AML-193 (cell line): ENCODE measurements at places on chromosomes 11 and 22.

GRCh38 chr11:41895081-41895480 is 435.6 kb upstream of the LRRC4C start:
- DNase-seq = no peak

GRCh38 chr11:31450841-31451240 is 58.6 kb downstream of the IMMP1L start:
- no peak for DNase-seq

DNA sequence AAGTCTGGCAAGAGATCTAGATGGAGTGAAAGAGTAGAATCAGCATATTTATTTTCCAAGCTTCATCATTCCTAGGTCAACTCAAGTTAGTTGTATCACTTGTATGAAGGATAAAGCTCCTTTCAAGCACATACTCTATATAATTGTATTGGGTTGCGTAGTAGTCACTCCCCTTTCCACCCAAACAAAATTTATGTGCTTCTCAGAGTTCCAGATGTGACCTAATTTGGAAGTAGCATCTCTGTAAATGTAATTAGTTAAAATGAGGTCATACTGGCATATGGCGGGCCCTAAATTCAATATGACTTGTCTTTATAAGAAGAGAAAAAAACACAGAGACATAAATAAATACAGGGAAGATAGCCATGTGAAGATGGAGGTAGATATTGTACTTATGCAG is 226.8 kb upstream of the CHORDC1 start:
- no peak for DNase-seq

DNA sequence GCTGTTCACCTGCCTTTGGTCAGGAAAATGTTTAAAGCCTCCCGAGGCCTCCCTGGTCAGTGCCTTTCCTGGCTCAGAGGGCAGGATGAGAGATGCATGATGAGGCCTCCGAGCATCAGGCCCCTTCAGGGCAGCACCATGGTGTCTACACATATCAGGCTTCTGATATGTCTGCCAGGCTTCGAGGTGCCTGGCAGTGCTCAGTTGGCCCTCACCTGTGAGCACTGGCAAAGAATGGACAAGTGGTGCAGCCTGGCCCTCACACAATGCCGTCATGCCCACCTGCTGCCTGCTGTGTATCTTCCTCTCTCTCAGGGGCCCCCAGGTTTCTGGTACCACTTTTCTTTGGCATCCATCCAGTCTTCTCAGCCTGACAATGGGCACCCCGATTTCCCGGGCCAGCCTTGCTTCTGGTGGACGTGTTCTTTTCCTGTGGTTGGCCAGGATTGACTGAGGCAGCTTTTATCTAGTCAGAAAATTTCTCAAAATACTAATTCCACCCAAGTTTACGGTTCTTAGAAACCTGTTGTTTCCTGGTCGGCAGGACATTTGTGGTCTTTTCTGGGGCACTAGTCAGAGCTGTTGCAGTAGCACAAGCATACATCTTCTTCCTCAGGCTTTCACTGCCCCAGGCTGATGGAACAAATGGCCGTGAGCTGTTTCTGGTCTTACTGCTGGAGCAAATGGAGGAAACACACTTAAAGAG is 76.8 kb upstream of the SUSD2 start:
- DNase-seq = no peak

GRCh38 chr11:66976028-66976467 is 944 bp downstream of the C11orf86 start:
- DNase-seq = no peak

GRCh38 chr11:60252213-60253108 is 9.5 kb upstream of the MS4A4E start:
- DNase-seq = no peak

GRCh38 chr11:30433831-30434230 is 110.9 kb downstream of the ARL14EP start:
- DNase-seq = no peak

GRCh38 chr11:81135570-81135969 is 1598.1 kb downstream of the FAM181B start:
- no peak for DNase-seq

GRCh38 chr22:16955081-16955480 is 52.9 kb downstream of the GAB4 start:
- no peak for DNase-seq

DNA sequence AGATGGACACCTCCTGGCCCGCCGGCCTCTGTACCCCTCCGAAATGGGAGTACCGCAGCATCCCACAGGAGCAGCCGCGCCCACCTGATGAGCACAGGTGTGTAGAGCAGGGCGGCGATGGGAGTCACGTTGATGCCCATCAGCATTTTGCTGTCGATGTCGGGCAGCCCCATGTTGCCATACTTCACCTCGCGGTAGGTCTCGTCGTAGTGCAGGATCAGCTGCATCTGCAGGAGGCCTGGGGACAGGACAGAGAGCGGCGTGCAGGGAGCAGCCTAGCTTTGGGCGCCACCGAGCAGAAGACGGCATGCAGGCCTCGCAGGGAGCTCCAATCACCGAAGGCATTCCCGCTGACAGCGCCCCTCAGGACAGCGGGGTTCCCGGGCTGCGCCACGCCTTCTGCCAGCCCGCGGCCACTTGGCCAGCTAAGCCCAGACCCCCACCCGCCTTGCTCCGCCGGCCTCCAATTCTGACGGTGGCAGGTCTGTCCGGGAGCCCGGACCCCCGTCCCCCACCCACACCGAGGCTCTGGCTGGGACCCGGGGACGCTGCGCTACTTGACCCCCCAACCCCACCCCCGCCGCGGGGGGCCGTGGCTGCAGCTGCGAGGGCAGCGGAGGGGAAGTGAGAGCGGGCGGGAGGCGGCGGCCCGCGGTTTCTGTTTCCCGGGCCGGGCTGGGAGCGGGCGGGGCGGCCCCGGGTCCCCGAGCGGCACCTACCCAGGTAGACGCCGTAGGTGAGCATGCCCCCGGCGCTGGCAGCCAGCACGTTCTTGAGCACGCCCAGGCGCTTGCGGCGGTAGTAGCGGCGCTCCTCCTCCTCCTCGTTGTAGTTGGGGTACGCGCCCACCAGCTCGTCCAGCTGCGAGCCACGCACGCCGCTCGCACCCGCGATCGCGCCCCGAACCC is 705 bp downstream of the UNC93B1 start:
- no peak for DNase-seq

- DNase-seq = no peak
Observed at GRCh38 chr11:47288066-47288465, 18.1 kb downstream of the MADD start.

DNA sequence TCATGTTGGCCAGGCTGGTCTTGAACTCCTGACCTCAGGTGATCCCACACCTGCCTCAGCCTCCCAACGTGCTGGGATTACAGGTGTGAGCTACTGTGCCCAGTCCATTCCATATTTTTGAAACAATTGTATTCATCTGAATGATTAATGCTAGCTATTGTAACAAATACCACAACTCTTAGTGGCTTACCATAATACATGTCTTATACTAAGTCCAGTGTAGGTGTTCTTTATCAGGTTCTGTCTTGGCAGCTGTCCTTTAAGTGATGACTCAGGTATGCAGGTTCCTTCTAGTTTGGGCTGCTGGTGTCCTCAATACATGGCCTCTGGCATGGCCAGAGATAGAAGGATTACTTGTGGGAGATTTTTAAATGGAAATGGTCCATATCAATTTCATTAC is 39.0 kb downstream of the UVRAG start:
- no peak for DNase-seq

DNA sequence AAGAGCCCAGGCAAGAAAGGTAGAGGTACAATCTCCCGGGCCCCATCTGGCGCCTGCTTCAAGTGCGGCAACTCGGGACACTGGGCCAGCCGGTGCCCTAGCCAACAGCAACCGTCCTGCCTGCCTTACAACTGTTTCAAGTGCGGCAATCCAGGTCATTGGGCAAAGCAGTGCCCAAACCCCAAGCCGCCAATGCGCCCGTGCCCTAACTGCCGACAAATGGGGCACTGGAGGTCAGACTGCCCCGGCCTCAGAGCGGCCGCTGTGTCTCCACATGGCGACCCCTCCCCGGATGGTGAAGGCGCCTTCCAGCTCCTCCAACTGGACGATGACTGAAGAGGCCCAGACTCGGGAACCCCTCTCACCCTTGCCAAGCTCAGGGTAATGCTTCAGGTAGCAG is 11.4 kb upstream of the OR56A3 start:
- DNase-seq = no peak

- DNase-seq = no peak
Observed at GRCh38 chr11:69926376-69927050, 107.3 kb upstream of the FGF3 start.

GRCh38 chr11:76705826-76706225 is 35.3 kb upstream of the LRRC32 start:
- DNase-seq = no peak

DNA sequence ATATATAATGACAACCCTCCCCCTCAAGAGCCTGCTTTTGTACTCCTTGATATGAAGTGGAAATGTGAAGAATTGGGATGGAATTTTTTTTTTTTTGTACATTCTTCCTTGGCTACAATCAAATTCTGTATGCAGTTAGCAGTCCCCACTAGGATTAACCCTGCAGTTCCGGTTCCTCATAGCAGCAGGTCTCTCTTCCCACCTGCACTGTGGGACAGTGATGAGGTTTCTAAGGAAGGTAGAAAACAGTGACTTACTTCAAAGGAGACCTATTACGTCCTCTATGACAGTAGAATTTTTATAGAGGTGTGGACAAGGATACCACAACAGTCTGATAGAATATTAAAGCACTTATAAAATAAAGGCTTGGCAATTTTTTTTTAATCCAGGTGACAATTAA is 46.3 kb upstream of the ALKBH3 start:
- DNase-seq = no peak

GRCh38 chr11:20844216-20844615 is 174.8 kb downstream of the NELL1 start:
- DNase-seq = no peak

GRCh38 chr22:23763579-23763945 is 772 bp downstream of the C22orf15 start:
- DNase-seq = no peak

- no peak for DNase-seq
Observed at GRCh38 chr22:49100316-49100715, 727.4 kb downstream of the BRD1 start.
